ENCODE measurements at places on chromosomes 4 and X. TPM values are rescaled to one million over a fixed set of nuclear protein-coding genes. Genes with fewer than 3 reads are reported as not detected.

OTUD5 gene
- 33.6 TPM for total RNA-seq

TADA2B gene
- total RNA-seq: 18.2 TPM

NDST4 gene
- total RNA-seq: 0.71 TPM

RAI2 gene
- 19.6 TPM for total RNA-seq

MAP9 gene
- 15.3 TPM for total RNA-seq

CCDC120 gene
- 0.71 TPM for total RNA-seq

LRRC66 gene
- total RNA-seq: 3.9 TPM

UGDH gene
- 46.0 TPM for total RNA-seq

ZNF157 gene
- not detected for total RNA-seq

PGM2 gene
- total RNA-seq: 37.1 TPM

- H3K4me1 ChIP-seq: no peaks in the 10 kb centered on the region
- peak; percentile 78 for DNase-seq
- no peak overlapping the region for H3K27ac ChIP-seq
- H3K36me3 ChIP-seq: no peaks in the 10 kb centered on the region
Measured at GRCh38 chrX:17547658-17548057, 172.7 kb downstream of the NHS start.

- peaks cover 36% of the 10 kb centered on the region for H3K4me1 ChIP-seq
- H3K27me3 ChIP-seq: no peaks in the 10 kb centered on the region
- no peak overlapping the region for H3K27ac ChIP-seq
- H3K36me3 ChIP-seq: no peaks in the 10 kb centered on the region
Measured at GRCh38 chr4:185744946-185745345, 67.0 kb downstream of the SORBS2 start.

DNA sequence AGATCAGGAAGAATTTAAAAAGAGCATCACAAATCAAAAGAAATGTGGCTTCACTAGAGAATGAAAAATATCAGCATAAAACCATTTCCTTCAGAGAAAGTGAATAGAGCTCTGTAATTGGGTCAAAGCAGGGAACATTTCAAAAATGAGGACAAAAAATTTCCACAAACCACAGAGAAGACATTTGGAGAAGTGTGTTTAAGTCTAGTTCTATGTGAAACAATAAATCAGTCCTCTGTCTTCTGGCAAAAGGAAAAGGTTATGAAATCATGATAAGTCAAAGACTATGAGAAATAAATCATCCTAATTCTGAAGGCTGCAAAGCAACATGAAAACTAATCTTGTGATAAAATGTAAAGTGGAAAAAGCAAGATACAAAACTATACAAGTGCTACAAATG, 27.9 kb downstream of the SMPX start:
- H3K36me3 ChIP-seq: no peaks in the 10 kb centered on the region
- H3K4me3 ChIP-seq: no peak overlapping the region
- no peak overlapping the region for H3K27ac ChIP-seq
- H3K4me1 ChIP-seq: no peaks in the 10 kb centered on the region
- no peaks in the 10 kb centered on the region for H3K27me3 ChIP-seq

GRCh38 chrX:14039344-14039743, 9.7 kb upstream of the GEMIN8 start:
- no peaks in the 10 kb centered on the region for H3K4me1 ChIP-seq
- H3K27ac ChIP-seq: no peak overlapping the region
- H3K4me3 ChIP-seq: no peak overlapping the region
- H3K27me3 ChIP-seq: no peaks in the 10 kb centered on the region
- DNase-seq: no peak
- no peaks in the 10 kb centered on the region for H3K36me3 ChIP-seq

GRCh38 chrX:54357414-54358377, at the start of gene WNK3:
TSS of gene WNK3 (minus strand) at chrX:54358046.
- DNase-seq: peak; percentile 92
- no peaks in the 10 kb centered on the region for H3K4me1 ChIP-seq
- peak within 1 kb of the TSS; percentile 50 for H3K4me3 ChIP-seq
- peak within 1 kb of the TSS; percentile 71 for H3K27ac ChIP-seq
- no peaks in the 10 kb centered on the region for H3K36me3 ChIP-seq

DNA sequence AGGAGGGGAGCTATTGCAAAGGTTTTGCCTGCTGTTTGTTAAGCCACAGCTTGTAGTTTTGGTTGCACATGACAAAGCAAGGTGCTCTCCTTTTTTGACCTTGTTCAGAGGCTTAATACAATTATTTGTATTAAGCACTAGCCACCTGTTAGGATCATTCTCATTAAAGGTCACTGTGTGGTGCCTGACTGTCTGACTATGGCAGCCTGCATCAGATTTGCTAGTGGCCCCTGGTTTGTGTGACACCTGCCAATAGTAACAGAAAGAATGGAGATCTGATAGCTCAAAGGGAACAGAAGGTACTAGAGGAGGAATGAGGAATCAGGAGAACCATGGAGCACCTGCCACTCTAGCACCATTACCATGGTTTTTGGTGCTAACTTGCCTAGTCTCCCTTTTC, 102.5 kb downstream of the POLA1 start:
- no peak for DNase-seq
- H3K4me3 ChIP-seq: no peak overlapping the region
- H3K27ac ChIP-seq: no peak overlapping the region

GRCh38 chr4:168584321-168584771, 87.5 kb downstream of the PALLD start:
- H3K27ac ChIP-seq: no peak overlapping the region
- H3K4me1 ChIP-seq: peaks cover 41% of the 10 kb centered on the region
- DNase-seq: no peak
- no peaks in the 10 kb centered on the region for H3K27me3 ChIP-seq
- no peak overlapping the region for H3K4me3 ChIP-seq

DNA sequence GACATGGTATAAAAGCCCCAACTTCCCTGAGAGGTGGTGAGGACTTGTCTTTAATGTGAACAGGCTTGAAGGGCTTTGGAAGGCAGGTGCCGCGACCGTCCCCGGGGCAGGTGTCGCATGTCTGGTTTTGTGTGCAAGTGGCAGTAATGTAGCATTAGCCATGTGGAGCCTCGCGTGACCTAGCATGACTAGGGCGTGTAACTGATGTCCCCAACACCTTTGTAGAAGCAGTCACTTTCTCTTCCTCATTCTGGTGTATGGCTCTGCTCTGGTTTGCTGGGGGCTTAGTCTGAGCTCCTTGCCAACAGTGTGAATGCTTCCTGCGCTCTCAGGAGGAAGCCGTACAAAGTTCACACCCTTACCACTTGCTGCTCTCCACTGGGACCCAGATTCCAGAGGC, 145.7 kb downstream of the AMMECR1 start:
- DNase-seq: no peak
- no peaks in the 10 kb centered on the region for H3K4me1 ChIP-seq
- H3K36me3 ChIP-seq: no peaks in the 10 kb centered on the region
- H3K27ac ChIP-seq: no peak overlapping the region
- H3K27me3 ChIP-seq: no peaks in the 10 kb centered on the region

GRCh38 chr4:25727711-25728493, 72.3 kb downstream of the SLC34A2 start:
- no peaks in the 10 kb centered on the region for H3K4me1 ChIP-seq
- DNase-seq: no peak
- no peak overlapping the region for H3K4me3 ChIP-seq

- peak; percentile 66 for DNase-seq
- no peaks in the 10 kb centered on the region for H3K4me1 ChIP-seq
- H3K4me3 ChIP-seq: no peak overlapping the region
- no peaks in the 10 kb centered on the region for H3K27me3 ChIP-seq
- no peaks in the 10 kb centered on the region for H3K36me3 ChIP-seq
Measured at GRCh38 chrX:102899940-102900916, 36.8 kb upstream of the RAB40AL start.

DNA sequence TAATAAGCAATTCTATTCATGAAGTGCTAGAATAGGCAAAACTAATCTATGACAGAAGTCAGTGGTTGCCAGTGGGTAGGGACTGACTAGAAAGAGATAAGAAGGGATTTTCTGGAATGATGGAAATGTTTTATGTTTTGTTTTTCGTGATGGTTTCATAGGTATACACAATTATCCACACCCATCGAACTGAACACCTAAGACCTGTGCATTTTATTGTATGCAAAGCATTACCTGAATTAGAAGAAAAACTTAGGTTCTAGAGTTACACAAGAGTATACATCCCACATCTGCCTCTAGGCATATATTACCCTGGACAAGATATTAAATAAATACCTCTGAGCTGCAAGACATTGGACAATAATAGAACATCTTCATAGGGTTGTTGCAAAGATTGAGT, 205.2 kb downstream of the SOWAHB start:
- no peak overlapping the region for H3K27ac ChIP-seq
- DNase-seq: no peak
- no peaks in the 10 kb centered on the region for H3K27me3 ChIP-seq
